ENCODE measurements at places on chromosomes 5 and 9.

DNA sequence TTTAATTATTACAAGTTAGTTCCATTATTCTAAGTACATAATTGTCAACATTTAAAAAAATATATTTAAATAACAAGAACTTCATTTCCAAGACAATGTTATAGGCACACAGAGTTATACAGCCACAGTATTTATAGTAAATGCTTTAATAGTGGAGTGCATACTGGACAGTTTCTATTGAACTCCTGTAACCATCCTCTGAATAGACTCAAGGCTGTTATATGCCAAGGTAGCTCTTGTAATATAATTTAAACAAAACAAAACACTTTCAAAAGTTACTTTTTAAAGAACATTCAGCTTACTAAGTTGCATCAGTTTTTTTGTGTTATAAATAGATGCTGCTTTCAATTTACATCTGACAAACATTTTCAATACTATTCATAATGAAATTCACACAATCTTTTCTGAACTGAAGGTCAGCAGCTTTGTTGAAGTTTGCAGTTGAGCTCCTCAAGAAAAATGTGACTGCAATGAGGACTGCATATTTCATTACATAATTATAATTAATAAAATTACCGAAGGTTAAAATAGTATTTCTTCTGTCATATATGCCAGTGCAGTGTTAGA, 549.9 kb upstream of the CYLC2 start:
- DNase-seq = no peak

DNA sequence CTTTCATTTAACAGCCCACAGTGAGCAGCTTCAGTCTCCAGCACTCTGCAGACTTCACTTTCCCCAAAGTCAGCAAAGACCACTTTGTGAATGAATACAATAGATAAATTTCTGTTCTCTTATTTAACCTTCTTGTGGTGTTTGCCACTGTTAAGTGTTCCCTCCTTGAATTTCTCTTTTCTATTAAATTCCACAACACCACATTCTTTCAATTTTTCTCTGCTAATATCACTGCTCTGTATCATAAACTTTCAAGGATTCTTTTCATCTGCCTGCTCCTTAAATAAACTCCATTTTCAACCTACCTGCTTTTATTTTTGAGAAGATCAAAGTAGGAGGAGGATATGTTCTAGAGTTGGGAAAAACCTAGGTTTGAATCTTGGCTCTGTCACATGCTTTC, 739.5 kb upstream of the GRAMD2B start:
- no peak for DNase-seq

- DNase-seq = no peak
Observed at GRCh38 chr5:42656651-42657015, 100.0 kb upstream of the CCDC152 start.

- no peak for DNase-seq
Observed at GRCh38 chr9:20925256-20926045, 106.0 kb downstream of the HACD4 start.

DNA sequence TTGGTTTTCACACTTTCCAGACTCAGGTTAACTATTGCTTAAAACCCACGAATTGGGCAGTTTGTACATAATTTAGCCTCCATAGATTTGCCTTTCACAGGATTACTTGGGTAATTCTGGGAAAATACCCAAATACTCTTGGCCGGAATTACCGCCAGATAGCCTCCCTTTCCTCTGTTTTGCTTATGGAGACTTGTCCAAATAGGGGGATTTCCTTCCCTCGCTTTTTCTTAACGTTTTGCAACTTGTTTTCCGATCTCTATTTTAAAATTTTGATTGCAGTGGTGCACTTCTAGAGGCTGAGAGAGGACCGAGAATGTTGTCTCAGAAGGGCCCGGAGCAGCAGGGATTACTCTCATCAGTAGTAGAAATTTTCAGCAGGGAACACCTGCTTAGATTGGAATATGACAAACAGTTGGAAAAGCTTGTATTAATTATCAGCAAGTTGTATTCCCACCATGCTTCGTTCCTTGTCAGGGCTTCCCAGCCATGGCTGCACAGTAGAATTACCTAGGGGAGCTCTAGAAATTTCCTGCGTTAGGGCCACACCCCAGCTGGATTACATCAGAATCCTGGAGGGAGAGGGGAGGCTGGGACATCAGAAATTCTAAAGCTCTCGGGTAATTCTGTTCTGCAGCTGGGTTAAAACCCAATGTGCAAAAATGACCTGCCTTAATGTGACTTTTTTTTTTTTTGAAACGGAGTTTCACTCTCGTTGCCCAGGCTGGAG, 329.1 kb downstream of the SH3GL2 start:
- DNase-seq = no peak

- no peak for DNase-seq
Observed at GRCh38 chr5:73352649-73353230, 95.8 kb downstream of the FOXD1 start.

DNA sequence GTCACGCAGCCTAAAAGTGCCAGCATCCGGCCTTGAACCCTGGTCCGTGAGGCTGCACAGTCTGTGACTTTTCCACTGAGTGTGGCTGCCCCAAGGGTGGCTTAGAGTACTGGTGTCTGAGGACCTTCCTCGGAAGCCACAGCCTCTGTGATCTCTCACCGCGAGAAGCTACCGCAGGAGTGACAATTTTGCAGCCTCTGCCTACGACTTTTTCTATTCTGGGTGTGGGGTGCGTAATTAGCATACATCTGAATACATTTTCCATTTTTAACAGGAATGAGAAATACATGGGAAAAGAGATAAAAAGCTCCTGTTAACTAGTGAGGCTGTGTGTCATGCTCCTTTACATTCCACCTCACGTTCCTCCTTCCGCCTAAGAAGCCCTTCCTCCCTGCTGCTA, 48.3 kb upstream of the HRH2 start:
- DNase-seq = no peak

GRCh38 chr9:77464661-77465060, 183.5 kb downstream of the GNA14 start:
- no peak for DNase-seq

DNA sequence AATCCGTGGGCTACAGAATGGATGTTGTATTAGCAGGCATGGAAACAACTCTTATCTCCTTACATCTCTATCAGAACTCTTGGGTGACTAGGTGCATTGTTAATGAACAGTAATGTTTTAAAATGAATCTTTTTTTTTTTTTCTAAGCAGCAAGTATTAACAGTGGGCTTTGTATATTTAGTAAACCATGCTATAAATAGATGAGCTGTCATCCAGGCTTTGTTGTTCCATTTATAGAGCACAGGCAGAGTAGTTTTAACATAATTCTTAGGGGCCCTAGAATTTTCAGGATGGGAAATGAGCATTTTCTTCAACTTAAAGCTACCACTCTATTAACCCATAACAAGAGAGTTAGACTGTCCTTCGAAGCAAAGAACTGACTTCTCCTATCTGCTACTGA, 233.7 kb upstream of the ADAMTSL1 start:
- no peak for DNase-seq

DNA sequence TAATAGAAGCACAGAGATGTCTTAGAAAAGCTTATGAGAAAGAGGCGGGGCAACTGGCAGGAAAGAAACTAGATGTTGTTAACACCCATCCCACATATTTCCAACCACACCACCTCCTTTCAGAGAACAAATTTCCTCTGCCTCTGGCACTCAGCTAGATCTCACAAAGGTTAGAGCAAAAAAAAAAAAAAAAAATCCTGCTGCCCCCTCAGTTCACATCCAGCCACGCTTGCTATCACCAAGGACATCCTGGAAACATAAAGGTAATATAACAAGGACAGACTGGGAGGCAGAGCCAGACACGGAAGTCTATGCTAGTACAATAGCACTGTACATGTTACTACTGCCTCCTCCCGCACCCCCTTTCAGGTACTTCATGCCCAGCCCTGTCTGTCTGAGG, 238.0 kb upstream of the PTGER4 start:
- DNase-seq = no peak

DNA sequence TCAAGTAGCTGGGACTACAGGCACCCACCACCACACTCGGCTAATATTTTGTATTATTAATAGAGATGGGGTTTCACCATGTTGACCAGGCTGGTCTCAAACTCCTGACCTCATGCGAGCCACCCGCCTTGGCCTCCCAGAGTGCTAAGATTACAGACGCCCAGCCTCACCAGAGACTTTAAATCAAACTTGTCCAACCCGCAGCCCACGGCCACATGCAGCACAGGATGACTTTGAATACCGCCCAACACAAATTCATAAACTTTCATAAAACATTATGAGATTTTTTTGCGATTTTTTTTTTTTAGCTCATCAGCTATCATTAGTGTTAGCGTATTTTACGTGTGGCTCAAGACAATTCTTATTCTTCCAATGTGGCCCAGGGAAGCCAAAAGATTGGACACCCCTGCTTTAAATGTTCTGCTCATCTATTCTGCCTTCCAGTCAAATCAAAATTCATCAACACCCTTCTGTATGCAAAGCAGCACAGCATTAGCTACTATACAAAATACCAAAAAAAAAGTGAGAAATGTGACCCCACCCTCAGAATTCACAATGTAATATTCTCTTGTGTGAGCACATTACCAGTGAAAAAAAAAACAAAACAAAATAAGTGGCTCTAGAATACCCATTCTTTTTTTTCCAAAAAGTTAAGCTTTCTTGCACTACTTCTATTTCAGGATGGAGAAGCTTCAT, 42.7 kb upstream of the CDC42SE2 start:
- DNase-seq = no peak

DNA sequence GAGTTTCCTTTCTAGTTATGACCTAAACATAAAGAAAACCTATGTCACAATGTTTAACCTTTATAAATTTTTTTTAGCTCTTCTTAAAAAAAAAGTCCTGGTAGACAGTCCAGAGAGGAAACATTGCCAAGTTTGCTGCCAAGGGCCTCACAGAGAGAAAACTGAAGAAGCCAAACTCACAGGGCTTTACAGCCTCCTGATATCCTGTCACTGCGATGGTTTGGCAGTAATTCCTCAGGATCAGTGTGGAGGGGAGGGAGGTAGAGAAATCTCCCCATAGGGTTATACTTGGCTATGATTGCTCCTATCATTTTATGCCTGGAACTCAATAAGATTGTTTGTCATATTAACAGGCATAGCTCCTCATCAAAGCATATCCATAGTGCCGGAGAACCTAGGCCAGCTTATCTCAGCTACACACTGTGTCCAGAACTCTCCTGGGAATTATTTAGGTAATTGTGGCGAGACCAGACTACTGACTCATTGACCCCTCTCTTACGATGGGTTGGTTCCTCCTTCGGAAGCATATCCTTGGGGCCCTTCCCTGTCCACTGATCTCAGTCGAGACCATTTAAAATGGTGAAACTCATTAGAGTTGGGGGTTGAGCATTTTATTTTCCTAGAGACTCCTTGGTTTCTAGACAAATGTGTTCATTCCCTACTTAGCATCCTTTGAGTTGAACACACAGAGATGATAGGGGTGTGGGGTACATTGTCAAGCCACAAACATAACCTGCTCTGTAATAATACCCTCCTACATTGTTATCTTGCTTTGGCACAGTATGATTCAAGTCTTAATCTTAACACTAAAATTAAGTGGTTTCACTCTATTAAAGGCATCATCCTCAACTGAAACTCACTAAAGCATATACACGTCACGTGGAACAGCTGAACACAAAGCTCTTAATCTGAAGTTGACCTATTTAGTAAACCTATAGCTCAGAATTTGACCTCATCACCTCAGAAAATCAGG, 53.4 kb upstream of the TMC1 start:
- no peak for DNase-seq

DNA sequence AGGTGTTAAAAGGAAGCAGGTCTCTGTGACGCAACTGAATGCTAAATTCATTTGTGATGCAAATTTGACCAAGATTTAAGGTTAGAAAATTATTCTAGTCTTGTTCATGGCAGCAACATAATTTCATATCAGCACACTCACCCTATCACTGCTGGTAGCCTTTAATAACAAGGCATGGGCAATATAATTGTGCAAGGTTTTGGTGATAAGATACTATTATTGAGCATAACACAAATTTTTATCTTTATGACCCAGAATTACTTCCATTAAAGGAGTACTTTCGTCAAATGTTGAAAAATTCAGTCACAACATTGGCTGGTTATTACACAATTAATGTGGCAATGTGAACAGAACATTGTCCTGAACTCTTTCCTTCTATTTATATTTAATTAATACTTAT, 96.0 kb upstream of the PAM start:
- DNase-seq = no peak

DNA sequence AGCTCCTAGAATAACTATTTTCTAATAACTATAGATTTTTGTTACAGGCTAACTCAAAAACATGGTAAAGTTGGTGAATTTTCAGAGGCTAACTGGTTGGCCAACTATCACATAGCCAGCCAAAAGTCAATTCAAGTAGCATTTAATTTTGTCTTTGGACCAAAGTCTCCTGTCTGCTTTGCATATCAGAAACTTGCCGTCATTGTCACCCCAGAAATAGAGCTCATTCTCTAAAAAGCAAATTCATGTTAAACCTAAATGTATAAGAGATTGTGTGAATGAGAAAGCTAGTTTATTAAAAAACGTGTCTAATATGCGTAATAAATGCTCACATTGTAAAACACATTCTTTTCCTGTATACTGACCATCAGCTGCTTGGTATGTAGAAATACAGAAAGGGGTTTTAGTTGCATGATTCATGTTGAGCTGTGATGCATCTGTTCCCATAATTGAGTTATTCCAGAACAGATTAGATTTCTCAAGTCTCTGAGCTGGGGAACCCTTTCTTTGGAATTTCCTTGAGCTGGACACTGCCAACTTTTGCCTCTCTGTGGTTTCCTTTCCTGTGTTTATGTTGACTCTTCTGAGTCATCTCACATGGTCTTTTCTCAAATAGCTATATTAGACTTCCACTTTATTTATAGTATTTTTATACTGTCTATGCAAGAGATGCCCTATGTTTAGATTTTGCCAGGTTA, 7.3 kb downstream of the SRFBP1 start:
- no peak for DNase-seq

DNA sequence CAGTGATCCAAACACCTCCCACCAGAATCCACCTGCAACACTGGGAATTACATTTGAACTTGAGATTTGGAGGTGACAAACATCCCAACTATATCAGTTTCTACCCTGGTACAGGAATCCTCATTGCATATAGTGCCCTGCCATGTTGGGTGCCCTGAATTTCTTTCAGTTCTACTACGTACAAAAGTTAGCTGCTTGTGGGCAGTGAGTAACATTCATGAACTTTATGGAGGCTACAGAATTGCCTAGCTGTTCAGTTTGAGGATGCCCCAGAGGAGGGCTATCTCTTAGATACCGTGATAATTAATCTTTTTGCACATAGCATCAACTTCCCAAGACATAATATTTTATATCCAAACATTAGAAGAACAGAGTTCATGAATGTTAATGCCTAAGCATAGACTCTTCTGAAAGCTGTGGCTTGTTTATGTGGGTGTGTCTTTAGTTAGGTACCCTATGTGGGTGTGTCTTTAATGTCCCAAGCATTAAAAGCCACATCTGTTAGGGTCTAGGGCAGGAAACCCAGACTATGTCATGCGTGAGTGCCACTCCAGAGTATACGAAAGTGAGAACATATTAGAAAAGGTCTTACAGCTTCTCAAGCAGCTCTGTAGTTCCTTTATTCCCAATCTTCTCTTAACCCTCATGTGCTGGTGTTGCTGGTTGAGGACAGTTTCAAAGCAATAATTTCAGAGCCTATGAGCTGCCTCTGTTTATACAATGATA, 47.0 kb upstream of the CHD1 start:
- no peak for DNase-seq

All from GM12892 (cell line).